HepG2 (cell line): ENCODE measurements at places on chromosomes 1 and 21.

- no peaks in the 10 kb centered on the region for H3K27me3 ChIP-seq
- H3K4me3 ChIP-seq: no peak overlapping the region
- H3K36me3 ChIP-seq: no peaks in the 10 kb centered on the region
- H3K4me1 ChIP-seq: peaks cover 83% of the 10 kb centered on the region
- H3K27ac ChIP-seq: peak overlapping the region; percentile 67
- DNase-seq: peak; percentile 53
Measured at GRCh38 chr1:210367566-210367965, 38.9 kb downstream of the HHAT start.

DNA sequence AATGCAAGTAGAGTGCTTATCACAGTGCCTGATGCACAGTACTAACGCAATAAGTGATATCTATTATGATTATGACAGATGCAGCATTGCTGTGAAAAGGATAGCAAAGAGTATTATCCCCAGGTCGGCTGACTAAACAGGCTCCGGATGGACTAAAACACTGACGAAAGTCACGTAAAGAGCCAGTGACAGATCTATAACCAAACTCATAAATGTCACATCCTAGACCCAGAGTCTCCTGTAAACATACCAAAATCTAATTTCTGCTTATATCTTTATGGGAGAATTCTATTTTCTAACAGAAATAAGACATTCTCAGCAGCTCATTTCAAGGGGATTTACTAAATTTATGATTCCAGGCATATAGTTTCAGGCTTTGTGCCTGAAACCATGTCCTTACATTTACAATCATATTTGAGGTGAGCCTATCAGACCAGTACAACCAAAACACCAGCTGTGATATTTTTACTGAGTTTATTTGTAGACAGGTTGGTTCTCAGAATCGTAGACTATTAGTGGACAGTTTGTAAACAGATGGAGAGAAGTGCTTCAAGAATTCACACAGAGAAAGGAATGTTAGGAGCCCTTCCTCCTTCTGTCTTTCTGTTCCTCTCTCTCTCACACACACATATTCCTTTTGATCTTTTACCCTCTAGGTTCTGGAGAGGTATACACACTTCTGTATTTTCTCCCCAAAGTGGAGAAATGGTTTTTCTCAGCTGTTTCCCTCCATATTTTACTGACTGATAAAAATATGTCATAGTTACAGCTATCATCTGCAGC lies 52.4 kb upstream of the WDR26 start:
- peaks cover 8% of the 10 kb centered on the region; the same call in 1 of the 2 replicates for H3K4me1 ChIP-seq
- H3K4me3 ChIP-seq: no peak overlapping the region
- no peaks in the 10 kb centered on the region for H3K36me3 ChIP-seq
- DNase-seq: no peak
- no peaks in the 10 kb centered on the region for H3K27me3 ChIP-seq

DNA sequence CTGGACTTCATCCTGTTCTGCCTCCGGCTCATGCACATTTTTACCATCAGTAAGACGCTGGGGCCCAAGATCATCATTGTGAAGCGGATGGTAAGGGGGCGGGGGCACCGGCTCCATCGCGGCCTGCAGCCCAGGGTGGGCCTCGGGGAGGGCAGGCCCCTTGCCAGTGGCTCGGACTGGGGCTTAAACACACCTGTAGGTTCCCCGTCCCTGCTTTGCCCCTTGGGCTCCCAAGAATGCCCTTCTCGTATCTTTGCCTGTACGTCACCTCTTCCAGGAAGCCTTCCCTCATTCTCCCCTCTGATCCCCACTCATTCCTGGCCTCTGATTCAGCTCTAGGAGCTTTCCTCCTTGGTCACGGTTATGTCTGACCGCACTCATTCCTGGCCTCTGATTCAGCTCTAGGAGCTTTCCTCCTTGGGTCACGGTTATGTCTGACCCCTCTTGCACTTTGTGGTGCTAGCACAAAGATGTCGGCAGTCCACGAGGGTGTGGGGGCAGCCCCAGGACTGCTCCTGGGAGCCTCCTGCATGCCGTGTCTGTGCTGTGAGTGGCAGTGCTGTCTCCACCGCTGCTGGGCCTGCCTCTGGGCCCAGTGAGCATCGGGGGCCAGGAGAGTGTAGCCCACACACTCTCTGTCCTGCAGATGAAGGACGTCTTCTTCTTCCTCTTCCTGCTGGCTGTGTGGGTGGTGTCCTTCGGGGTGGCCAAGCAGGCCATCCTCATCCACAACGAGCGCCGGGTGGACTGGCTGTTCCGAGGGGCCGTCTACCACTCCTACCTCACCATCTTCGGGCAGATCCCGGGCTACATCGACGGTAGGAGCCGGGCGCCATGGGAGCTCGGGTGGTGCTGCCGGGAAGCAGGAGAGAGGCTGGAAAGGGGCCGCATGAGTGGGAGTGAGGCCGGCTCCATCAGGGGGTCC lies 49.1 kb upstream of the LRRC3 start:
- H3K4me3 ChIP-seq: no peak overlapping the region
- no peaks in the 10 kb centered on the region for H3K36me3 ChIP-seq
- no peaks in the 10 kb centered on the region for H3K4me1 ChIP-seq

GRCh38 chr21:31772674-31773555 lies 41.0 kb upstream of the SCAF4 start:
- H3K27ac ChIP-seq: no peak overlapping the region
- no peaks in the 10 kb centered on the region for H3K36me3 ChIP-seq
- H3K4me3 ChIP-seq: no peak overlapping the region
- DNase-seq: no peak
- no peaks in the 10 kb centered on the region; the same call in 2 of the 3 replicates for H3K27me3 ChIP-seq
- no peaks in the 10 kb centered on the region for H3K4me1 ChIP-seq

DNA sequence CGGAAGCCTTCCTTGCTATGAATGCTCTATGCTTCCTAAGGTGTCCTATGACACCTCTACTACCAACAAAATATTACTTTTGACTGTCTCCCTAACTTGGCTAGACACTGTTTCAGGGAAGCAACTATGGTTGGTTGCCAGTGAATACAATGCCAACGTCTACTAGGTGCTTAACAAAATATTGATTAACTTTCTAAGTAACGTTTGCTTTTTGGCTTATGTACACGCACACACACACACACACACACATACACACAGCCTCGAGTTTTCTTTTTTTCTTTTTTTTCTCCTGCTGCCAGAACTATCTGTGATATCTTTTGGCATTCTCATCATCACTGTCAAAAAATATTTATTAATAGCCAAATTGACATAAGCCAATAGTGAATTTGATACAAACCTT lies 864.0 kb downstream of the PLA2G4A start:
- DNase-seq: no peak
- no peaks in the 10 kb centered on the region for H3K27me3 ChIP-seq
- no peaks in the 10 kb centered on the region for H3K4me1 ChIP-seq
- H3K27ac ChIP-seq: no peak overlapping the region
- no peaks in the 10 kb centered on the region for H3K36me3 ChIP-seq

GRCh38 chr1:76766381-76766780 lies 100.9 kb upstream of the ST6GALNAC5 start:
- no peaks in the 10 kb centered on the region for H3K4me1 ChIP-seq
- H3K27ac ChIP-seq: no peak overlapping the region
- no peak overlapping the region for H3K4me3 ChIP-seq
- no peaks in the 10 kb centered on the region for H3K27me3 ChIP-seq
- no peaks in the 10 kb centered on the region for H3K36me3 ChIP-seq
- DNase-seq: no peak

- no peak for DNase-seq
- H3K27me3 ChIP-seq: no peaks in the 10 kb centered on the region
- H3K36me3 ChIP-seq: no peaks in the 10 kb centered on the region
- 0 out of 2 replicates have a peak, but pooled peaks cover 6% of the 10 kb centered on the region for H3K4me1 ChIP-seq
- H3K27ac ChIP-seq: no peak overlapping the region
Measured at GRCh38 chr1:171468120-171468750, 17.1 kb upstream of the PRRC2C start.

- no peak for DNase-seq
- H3K36me3 ChIP-seq: peaks cover 45% of the 10 kb centered on the region
- H3K27me3 ChIP-seq: no peaks in the 10 kb centered on the region
- H3K4me3 ChIP-seq: no peak overlapping the region
Measured at GRCh38 chr1:213995603-213996002, 7.8 kb downstream of the PROX1 start.

DNA sequence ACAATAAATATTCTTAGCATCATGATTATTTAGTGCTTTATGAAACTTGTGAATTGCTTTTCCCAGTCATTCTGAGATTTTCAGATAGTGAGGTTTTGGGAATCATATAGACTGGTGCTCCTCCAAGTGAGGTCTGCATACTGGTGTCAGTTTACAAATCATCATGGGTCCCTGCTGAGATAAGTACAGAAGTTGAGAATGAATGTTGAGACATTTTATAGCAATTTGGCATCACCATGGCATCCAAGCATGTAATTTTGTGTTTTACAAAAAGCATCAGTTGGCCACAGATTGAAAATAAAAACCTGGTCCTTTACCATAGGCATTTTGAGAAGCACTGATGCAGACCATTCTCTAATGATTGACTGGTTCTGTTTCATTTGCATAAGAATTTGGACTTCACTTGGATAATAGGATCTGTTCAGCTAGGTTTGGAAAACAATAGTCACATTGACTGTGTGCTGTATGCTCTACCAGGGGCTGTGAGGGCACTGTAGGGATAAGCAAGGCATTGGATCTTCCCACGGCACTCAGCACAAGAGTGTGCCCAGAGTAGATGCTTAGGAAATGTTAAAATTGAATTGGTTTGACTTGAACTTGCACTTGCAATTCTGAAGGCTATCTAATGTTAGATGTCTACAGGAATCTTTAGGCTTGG lies 79.0 kb upstream of the JUN start:
- no peak for DNase-seq
- H3K27me3 ChIP-seq: no peaks in the 10 kb centered on the region; the same call in 1 of the 2 replicates
- H3K4me1 ChIP-seq: peaks cover 33% of the 10 kb centered on the region
- H3K4me3 ChIP-seq: no peak overlapping the region
- H3K27ac ChIP-seq: no peak overlapping the region
- H3K36me3 ChIP-seq: no peaks in the 10 kb centered on the region

DNA sequence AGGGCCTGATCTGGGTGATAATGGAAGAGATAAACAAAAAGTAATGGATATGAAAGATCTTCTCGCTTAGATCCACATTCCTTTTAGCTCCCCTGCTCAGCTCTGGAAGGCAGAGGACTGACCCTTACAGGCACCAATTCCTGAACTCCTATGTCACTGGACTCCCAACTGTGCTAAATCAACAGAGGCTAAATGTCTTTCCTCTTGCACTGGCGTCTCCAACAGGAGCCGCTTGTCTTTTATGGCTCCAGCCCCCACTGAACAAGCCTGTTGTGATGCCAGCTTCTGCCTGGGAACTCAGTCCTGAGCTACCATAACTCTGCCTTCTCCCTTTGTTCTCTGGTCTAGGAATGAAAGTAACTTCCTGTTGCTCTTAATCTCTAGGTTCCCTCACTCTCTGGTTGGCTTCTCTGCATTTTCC lies 142.1 kb upstream of the COL11A1 start:
- no peaks in the 10 kb centered on the region for H3K27me3 ChIP-seq
- no peak overlapping the region for H3K4me3 ChIP-seq
- H3K27ac ChIP-seq: no peak overlapping the region
- no peak for DNase-seq

- no peaks in the 10 kb centered on the region for H3K4me1 ChIP-seq
- H3K27me3 ChIP-seq: no peaks in the 10 kb centered on the region; the same call in 1 of the 2 replicates
- H3K4me3 ChIP-seq: no peak overlapping the region
- no peaks in the 10 kb centered on the region for H3K36me3 ChIP-seq
- DNase-seq: no peak
- no peak overlapping the region for H3K27ac ChIP-seq
Measured at GRCh38 chr1:161733526-161733925, 12.2 kb downstream of the FCRLB start.

GRCh38 chr1:84971957-84972356 lies 25.0 kb downstream of the MCOLN2 start:
- H3K36me3 ChIP-seq: no peaks in the 10 kb centered on the region
- H3K27ac ChIP-seq: no peak overlapping the region
- DNase-seq: no peak
- H3K27me3 ChIP-seq: no peaks in the 10 kb centered on the region
- no peaks in the 10 kb centered on the region for H3K4me1 ChIP-seq

DNA sequence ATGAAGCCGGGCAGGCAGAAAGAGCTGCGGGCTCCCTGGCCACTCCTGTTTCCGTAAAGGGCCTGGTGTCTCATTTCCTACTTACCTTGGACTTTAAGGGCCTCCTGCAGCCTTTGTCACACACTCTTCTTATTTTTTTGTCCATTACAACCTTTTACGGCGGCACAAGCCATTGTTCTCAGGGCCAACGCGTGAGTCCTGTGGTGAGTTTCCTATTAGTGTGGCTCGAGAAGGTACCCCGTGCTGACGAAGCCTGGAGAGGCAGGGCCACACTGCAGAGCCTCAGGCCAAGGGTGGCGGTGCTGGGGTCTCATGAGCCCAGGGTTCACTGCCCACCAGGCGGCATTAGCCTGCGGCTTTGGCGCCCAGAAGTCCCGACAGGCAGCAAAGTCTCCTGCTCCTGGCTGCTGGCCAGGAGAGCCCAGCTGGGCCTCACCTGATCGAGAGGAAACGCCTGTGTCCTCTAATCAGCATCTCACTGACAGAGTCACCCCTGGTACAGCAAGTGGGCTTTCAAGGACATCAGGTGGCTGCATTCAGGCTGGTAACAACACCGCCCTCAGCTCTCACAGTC lies 62.0 kb downstream of the SIK1 start:
- H3K4me3 ChIP-seq: no peak overlapping the region
- peaks cover 71% of the 10 kb centered on the region; the same call in 2 of the 3 replicates for H3K27me3 ChIP-seq
- H3K27ac ChIP-seq: no peak overlapping the region

DNA sequence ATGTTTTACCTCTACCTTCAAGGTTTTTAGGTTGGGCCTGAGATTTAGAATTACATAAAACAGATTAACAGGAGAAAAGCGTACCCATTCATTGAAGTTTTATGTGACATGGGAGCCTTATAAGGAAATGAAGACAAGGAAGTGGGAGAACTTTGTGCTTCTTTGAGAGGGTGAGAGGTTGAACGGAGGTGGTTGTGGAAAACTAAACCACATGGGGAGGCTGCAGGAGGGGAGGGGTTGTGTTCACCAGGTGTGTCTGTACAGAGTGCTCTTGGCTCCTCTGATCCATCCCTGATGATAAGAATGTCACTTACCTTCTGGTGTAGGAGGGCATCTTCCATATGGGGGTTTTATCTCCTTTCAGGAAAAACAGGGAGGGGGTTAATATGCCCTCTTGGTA lies 2.7 kb downstream of the SLX9 start:
- DNase-seq: no peak
- H3K4me1 ChIP-seq: peaks cover 37% of the 10 kb centered on the region
- H3K4me3 ChIP-seq: no peak overlapping the region
- H3K36me3 ChIP-seq: peaks cover 9% of the 10 kb centered on the region

DNA sequence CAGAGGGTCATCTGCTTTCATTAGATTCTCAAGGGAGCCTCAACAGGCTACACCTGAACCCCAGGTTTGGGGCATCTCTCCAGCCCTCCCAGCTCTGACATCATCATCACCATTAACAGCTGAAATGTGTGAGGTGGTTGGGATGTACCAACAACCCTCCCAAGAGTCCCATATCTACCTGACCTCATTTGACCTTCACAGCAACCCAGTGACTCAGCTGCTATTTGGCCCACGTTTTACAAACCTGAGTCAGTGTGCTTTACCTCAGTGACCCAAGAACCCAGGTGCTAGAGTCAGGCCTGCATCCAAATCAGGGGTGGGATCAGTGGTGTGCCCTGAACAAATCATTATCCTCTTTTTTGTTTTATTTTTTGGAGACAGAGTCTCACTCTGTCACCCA lies 53.3 kb upstream of the TINAGL1 start:
- no peak overlapping the region for H3K27ac ChIP-seq
- peaks cover 31% of the 10 kb centered on the region for H3K4me1 ChIP-seq
- no peak overlapping the region for H3K4me3 ChIP-seq
- DNase-seq: peak; percentile 28
- no peaks in the 10 kb centered on the region for H3K36me3 ChIP-seq

- peaks cover 12% of the 10 kb centered on the region; the same call in 2 of the 3 replicates for H3K36me3 ChIP-seq
- no peak overlapping the region for H3K27ac ChIP-seq
- H3K27me3 ChIP-seq: no peaks in the 10 kb centered on the region
Measured at GRCh38 chr21:36926989-36927718, 39.3 kb downstream of the HLCS start.
